Stimulated activated CD8-positive, alpha-beta memory T cell treated with anti-CD3 and anti-CD28 coated beads, Interleukin-7, amount 100 ng/mL, for 1 hour (primary cell): ENCODE measurements at places on chromosomes 2 and 18.

- DNase-seq: no peak
Measured at GRCh38 chr2:182018218-182018617, 32.6 kb downstream of the PPP1R1C start.

DNA sequence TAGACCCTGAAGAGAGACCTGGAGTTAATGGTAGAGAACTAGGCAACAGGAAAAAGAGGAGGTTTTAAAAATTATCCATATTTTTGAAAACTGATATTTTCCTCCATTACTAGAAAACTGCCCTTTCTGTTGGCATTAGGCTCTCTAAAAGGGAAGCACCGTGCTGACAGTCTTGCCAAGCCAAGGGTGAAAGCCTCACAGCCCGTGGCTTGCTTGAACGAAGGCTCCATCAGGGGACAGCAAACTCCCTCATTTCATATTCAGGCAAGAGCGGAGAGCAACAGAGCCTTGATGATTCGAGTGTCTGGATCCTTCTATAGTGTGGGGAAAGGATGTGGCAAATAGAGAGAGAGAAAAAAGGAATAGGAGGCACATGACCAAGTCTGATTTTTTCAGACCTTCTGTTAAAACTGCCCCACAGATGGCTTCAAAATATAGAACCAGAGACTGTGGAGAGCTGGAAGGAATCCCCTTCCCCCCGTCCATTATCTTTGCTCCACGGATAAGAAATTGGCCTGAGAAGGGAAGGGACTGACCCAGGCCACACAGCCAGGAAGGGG is 67.0 kb downstream of the CACNB4 start:
- no peak for DNase-seq

GRCh38 chr2:239394978-239395377 is 5.8 kb downstream of the HDAC4 start:
- DNase-seq: no peak

DNA sequence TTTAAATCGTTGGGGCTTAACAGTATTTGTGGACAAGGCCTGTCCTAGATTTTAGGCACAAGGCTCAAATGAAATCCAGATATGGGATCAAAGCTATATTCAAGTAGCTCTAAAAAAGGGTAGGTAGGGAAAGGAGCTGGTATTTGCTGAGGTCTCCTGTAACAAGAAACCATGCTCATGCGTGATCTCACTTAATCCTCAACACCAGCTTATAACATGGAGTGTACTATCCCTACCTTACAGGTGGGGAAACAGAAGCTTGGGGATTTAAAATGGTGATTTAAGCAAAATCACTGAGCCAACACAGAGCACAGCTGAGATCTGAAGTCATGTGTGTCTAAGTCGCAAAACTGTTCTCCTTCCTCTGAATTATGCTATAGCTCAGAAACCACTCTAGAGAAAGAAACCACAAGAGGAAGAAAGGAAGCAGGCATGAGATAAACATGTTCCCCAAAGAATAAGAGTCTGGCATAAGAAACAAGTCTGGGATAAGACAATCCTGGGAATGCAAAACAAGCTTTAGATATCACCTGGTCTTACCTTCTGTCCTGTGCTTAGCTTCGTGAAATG is 43.1 kb downstream of the CYRIA start:
- DNase-seq: no peak

DNA sequence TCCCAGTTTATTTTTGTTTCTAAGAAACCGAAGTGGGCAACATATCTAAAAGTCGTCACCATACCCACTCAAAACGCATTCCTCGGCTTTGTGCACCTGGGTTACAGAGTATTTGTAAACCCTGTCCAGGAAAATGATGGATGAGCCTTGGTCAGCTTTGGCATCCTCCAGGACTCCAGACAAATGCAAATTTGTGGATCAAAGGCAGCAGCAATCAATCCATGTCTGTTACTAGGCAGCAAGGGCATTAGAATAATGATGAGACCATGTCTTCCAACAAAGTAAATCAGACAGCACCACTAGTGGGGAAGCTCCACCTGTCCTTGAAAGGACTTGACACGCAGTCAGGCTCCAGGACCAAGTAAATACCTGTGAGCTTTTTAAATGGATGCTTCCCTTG is 672.6 kb upstream of the GYPC start:
- no peak for DNase-seq

- DNase-seq: no peak
Measured at GRCh38 chr2:233000886-233001750, 11.9 kb downstream of the NGEF start.

GRCh38 chr18:2448565-2449151 is 122.6 kb downstream of the METTL4 start:
- no peak for DNase-seq

DNA sequence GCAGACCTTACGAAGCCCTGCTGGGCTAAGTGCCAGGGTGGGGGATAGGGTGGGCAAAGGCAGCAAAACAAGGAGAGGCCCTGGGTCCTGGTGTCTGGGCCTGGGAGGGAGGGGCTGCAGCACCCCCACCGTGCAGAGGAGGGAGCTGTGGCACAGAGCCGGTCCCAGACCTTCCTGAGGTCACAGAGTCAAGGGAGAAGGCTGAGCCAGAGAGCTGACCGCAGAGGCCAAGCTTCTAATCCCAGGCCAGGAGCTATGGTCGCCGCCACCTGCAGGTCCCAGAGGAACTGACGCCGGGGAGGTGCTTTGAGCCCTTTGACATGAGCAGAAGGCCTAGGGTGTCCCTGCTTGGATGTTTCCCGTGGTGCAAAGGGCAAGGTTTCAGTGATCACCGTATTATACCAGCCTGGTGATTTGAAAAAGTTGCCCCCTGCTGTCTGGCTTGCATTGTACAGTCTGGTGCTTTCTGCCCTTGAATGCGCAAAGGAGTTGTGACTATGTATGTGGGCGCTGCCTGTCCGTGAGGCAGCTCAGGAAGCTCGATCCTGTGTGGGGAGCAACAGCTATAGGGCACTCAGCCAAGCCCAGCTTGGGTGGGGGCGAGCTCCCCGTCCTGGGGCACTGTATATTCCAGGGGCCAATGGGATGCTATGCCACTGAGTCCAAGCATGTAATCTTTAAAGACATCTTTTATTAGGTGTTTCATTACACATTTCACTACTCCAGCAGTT is 44.3 kb downstream of the EDAR start:
- DNase-seq: no peak

- DNase-seq: no peak
Measured at GRCh38 chr18:56003720-56004088, 415.7 kb upstream of the TCF4 start.

- no peak for DNase-seq
Measured at GRCh38 chr2:64679673-64680425, 26.1 kb upstream of the SERTAD2 start.

GRCh38 chr2:139825726-139826125 is 1045.5 kb upstream of the NXPH2 start:
- no peak for DNase-seq

GRCh38 chr2:111157071-111157661 is 36.5 kb downstream of the BCL2L11 start:
- DNase-seq: no peak

GRCh38 chr2:237629188-237629534 is 1.8 kb downstream of the LRRFIP1 start:
- DNase-seq: no peak

GRCh38 chr2:56531668-56532420 is 348.1 kb downstream of the CCDC85A start:
- no peak for DNase-seq

DNA sequence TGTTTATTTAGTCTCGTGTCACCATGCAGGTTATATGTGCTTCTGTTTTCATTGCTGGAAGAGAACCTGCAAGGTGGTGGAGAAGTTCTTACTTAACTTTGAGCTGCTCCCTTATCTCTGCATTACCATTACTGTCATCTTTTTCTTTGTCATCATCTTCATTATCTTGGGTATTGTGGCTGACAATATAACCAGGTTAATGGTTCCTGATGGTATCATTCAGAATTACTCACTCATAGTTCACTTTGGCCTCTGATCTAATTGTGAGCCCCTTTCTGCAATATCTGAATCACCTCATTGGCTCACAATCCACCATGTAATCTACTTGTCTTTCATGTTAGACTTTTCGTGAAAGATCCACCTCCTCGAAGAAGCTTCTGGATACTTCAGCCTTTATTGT is 5.0 kb downstream of the CD28 start:
- no peak for DNase-seq

DNA sequence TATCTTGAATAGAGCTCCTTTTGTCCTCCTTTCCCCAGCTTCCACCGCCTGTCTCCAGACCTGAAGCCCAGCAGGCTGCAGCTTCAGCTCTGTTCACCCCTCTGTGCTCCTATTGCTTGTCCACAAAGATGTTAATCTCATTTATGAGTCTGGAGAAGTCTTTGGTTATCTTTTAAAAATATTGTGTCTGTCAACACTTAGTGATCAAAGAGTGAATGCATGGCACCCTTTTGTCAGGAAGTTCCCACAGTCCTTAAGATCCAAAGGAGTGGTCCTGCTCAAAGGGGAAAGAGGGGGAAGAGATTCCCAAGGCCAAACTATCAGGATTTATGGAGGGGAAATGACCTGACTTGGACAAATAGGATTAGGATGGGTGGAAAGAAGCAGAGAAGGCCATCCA is 118.9 kb downstream of the ACAA2 start:
- no peak for DNase-seq

- no peak for DNase-seq
Measured at GRCh38 chr2:27638037-27638637, 9.3 kb downstream of the GPN1 start.

GRCh38 chr2:117726747-117727146 is 87.7 kb upstream of the DDX18 start:
- no peak for DNase-seq

DNA sequence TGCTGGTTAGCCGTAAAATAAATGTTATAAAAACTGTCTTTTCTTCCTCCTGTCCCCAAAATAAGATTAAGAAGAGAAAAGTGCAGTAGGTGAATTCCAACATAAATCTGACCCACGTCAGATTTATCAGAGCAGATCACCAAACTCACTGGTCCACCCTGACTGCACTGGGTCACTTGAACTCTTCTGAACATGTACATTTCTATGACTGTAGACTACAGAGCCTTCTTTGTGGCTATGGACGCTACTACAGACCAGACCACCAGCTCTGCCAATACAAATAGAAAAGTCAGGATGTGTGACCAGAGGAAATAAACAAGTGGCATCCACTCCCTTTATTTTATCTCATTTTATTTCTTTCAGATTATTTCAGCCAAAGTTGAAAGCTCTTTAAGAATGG is 11.6 kb downstream of the DSG2 start:
- DNase-seq: no peak

- DNase-seq: no peak
Measured at GRCh38 chr2:62706721-62707521, 1.4 kb downstream of the EHBP1 start.

DNA sequence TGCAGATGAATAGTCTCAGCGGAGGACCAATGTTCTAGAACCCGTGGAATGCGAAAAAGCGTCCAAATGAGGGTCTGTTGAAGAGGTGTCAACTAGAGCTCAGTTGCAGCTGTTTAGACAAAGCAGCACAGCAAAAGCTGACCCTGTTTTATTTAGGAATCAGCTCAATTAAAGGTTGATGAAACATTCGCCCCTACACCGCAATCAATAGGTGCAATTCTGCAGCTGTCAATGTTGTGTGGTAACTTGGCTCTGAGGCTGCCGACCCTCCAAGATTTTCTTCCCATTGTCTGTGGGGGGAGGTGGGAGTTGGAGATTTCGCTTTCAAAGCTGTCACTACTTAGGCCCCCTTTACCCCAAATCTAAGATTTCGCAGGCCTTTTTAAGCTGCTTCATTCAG is 330.0 kb downstream of the ETAA1 start:
- DNase-seq: no peak

- DNase-seq: no peak
Measured at GRCh38 chr2:60998628-60999545, 18.6 kb upstream of the PEX13 start.

DNA sequence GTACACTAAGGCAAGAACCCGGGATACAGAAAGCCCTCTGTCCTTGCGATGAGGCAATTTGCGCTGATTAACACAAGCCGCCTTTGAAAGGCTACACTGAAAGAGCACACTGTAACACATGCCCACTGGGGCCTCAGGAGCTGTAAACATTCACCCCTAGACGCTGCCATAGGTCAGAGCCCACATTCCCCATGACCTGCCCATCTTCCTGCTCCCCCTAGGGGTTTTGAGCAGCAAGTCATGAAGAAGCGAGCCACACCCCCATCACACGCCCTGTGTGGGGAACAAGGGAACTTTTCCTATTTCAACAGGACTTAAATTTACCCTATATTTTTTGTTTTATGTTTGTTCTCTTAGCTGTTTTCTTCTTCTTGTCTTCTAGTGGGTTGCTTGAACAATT is 47.8 kb upstream of the SLC4A10 start:
- DNase-seq: no peak

DNA sequence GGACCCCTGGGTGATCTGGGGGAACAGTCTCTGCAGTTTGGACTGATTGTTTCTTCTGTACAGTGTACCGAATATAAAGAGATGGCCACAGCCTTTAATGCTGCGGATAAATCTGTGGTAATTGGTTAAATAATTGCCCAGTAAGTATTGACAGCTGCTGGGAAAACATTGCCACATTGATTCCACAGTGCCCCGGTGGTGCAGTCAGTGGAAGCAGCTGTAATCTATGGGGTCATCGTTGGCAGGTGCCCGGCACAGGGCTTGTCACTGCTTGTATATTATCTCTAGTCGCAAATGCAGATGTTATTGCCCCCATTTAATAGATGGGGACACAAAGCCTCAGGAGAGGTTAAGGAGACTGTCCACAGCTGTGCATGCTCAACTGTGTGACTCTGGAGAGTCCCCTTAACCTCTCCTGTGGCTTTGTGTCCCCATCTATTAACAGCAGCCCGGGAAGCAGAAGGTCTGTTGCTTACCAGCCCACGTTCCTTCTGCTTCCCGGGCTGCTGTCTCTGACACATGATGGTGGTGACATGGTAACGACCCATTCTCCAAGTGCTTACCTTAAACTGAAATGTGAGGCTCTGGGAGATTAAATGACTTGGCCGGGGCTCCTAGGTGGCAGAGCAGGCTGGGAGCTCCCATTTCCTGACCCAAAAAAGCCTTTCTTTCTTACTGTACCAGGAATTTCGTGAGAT is 76.9 kb downstream of the NCK2 start:
- DNase-seq: no peak

GRCh38 chr2:136238286-136239078 is 120.5 kb upstream of the CXCR4 start:
- no peak for DNase-seq

- no peak for DNase-seq
Measured at GRCh38 chr2:146037334-146037870, 1517.5 kb upstream of the ZEB2 start.

DNA sequence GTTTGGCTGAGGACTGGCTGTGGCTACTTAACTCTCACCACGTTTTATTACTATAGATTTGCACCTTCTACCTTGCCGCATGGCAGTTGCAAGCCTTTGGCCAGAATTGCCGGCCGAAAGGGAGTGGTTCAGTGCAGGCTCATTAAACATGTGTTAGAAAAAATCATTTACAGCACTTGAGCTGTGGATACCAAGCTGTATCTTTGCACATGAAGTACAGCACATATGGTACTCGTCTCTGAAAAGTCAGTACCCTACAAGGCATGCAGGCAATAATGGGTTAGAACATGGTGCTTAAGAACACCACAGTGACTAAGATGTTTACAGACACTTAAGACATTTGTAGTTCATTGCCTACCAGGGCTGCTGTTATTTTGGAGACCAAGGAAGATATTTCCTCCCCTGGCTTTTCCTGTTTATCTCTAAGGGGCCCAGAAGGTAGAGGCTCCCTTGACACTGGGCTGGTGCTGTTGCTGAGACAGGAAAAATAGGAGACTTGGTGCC is 103.1 kb downstream of the ZNF532 start:
- no peak for DNase-seq

- DNase-seq: no peak
Measured at GRCh38 chr18:76405681-76406356, 89.2 kb downstream of the ZNF516 start.
